ENCODE measurements at places on chromosomes 6 and 20. TPM values are rescaled to one million over a fixed set of nuclear protein-coding genes. Genes with fewer than 3 reads are reported as not detected.

Gene C4B
- total RNA-seq, result 10.5 TPM

Gene SLC32A1
- total RNA-seq, result not detected

Gene TPD52L1
- total RNA-seq, result 7.2 TPM

Gene SOX12
- 30.8 TPM for total RNA-seq

Gene LSM14B
- total RNA-seq, result 67.8 TPM

Gene LY6G5C
- 5.0 TPM for total RNA-seq

Gene AKAP12
- total RNA-seq, result 154 TPM

Gene FRS3
- 3.9 TPM for total RNA-seq

Gene MUC22
- total RNA-seq, result not detected

Gene IMPG1
- not detected for total RNA-seq

Gene TRAPPC3L
- total RNA-seq, result not detected

Gene VSX1
- not detected for total RNA-seq

Gene SLC22A23
- total RNA-seq, result 10.2 TPM

Gene MYT1
- not detected for total RNA-seq

Gene DEFB124
- not detected for total RNA-seq

Gene PTCHD4
- total RNA-seq, result 0.91 TPM

Gene GSTA3
- total RNA-seq, result not detected

Gene VGLL2
- not detected for total RNA-seq

Gene GGT7
- total RNA-seq, result 32.8 TPM

Gene EFCAB8
- total RNA-seq, result 0.97 TPM

Gene CST7
- total RNA-seq, result not detected

Gene TRDN
- total RNA-seq, result not detected

Gene JPH2
- 16.5 TPM for total RNA-seq

Gene LYRM2
- total RNA-seq, result 34.4 TPM

Gene MUC21
- not detected for total RNA-seq

Gene KCNK5
- not detected for total RNA-seq

Gene TNFRSF6B
- total RNA-seq, result 0.84 TPM

Gene CASS4
- not detected for total RNA-seq

Gene SCGN
- not detected for total RNA-seq

Gene ADGB
- total RNA-seq, result not detected

Gene HLA-E
- 174 TPM for total RNA-seq

Gene TFAP2C
- total RNA-seq, result 92.9 TPM

Gene HLA-DPB1
- total RNA-seq, result 4.7 TPM

Gene TRIM31
- total RNA-seq, result not detected

Gene IPCEF1
- total RNA-seq, result 0.31 TPM

Gene CLPSL1
- not detected for total RNA-seq

Gene ADGRF1
- total RNA-seq, result not detected

Gene KCNK17
- not detected for total RNA-seq

Gene ARMH2
- total RNA-seq, result not detected

Gene DUSP15
- total RNA-seq, result 2.1 TPM

Gene CGA
- total RNA-seq, result not detected

Gene DNAH8
- total RNA-seq, result 0.21 TPM

Gene PHACTR1
- 1.6 TPM for total RNA-seq

Gene SEL1L2
- total RNA-seq, result not detected

Gene LY6G6F
- not detected for total RNA-seq

Gene PRSS35
- 24.5 TPM for total RNA-seq

Gene ECT2L
- total RNA-seq, result 0.13 TPM

Gene BPIFB1
- not detected for total RNA-seq

Gene ENPP5
- not detected for total RNA-seq

Gene NEURL2
- 7.4 TPM for total RNA-seq

Gene GTSF1L
- not detected for total RNA-seq

Gene SIRPB2
- total RNA-seq, result not detected

Gene ARFGEF3
- 0.08 TPM for total RNA-seq

Gene PDE10A
- total RNA-seq, result 9.8 TPM

Gene CYP21A2
- 0.44 TPM for total RNA-seq

Gene C20orf141
- total RNA-seq, result not detected

Gene TREML2
- total RNA-seq, result not detected

Data from osteocyte (in vitro differentiated cells).